A549 treated with Mapracorat at 1 μM for 4 hours (cell line): ENCODE measurements at places on chromosomes 7 and 10. TPM values are rescaled to one million over a fixed set of nuclear protein-coding genes. Genes with fewer than 3 reads are reported as not detected.

The HMX2 gene
- 0.08 to 0.23 TPM (median 0.14 TPM) in 4 of 5 replicates, not detected in the other for total RNA-seq

The SPAM1 gene
- total RNA-seq: not detected in 5 replicates

The POM121 gene
- total RNA-seq: 33.4 to 43.3 TPM (median 38.3 TPM) in 5 replicates

The LRRTM3 gene
- total RNA-seq: not detected in 5 replicates

The ARMS2 gene
- total RNA-seq: not detected in 5 replicates

The MXI1 gene
- total RNA-seq: 5.1 to 7.3 TPM (median 6.0 TPM) in 5 replicates

The STAG3 gene
- total RNA-seq: 0.06 to 0.41 TPM (median 0.23 TPM) in 5 replicates

The SVIL gene
- 17.9 to 22.9 TPM (median 20.0 TPM) in 5 replicates for total RNA-seq

The CYP2C19 gene
- total RNA-seq: 0.12 TPM in 1 of 5 replicates, not detected in the others

The VGF gene
- total RNA-seq: 10.8 to 26.3 TPM (median 18.0 TPM) in 5 replicates

The FAM25A gene
- not detected in 5 replicates for total RNA-seq

The SAMD9 gene
- 2.5 to 5.1 TPM (median 4.0 TPM) in 5 replicates for total RNA-seq

The GJD4 gene
- total RNA-seq: 0.08 to 0.10 TPM in 2 of 5 replicates, not detected in the others

The TSPAN13 gene
- 12.2 to 16.5 TPM (median 16.4 TPM) in 5 replicates for total RNA-seq

The TLX1 gene
- total RNA-seq: not detected in 5 replicates

The PIK3AP1 gene
- 0.56 to 1.5 TPM (median 0.64 TPM) in 5 replicates for total RNA-seq

The RBM33 gene
- 19.3 to 28.2 TPM (median 25.9 TPM) in 5 replicates for total RNA-seq

The MALRD1 gene
- total RNA-seq: not detected in 5 replicates

The APBB1IP gene
- 5.4 to 6.9 TPM (median 6.2 TPM) in 5 replicates for total RNA-seq

The MYL10 gene
- total RNA-seq: not detected in 5 replicates

The SH2D4B gene
- 0.05 to 0.09 TPM (median 0.07 TPM) in 3 of 5 replicates, not detected in the others for total RNA-seq

The TMEM236 gene
- total RNA-seq: 0.02 to 0.08 TPM (median 0.03 TPM) in 5 replicates

The PIP gene
- total RNA-seq: 0.36 to 0.48 TPM (median 0.36 TPM) in 3 of 5 replicates, not detected in the others

The GDF2 gene
- total RNA-seq: not detected in 5 replicates

The TAS2R41 gene
- not detected in 5 replicates for total RNA-seq

The SLC13A4 gene
- 0.07 to 0.23 TPM in 2 of 5 replicates, not detected in the others for total RNA-seq

The NSMCE4A gene
- total RNA-seq: 56.9 to 63.4 TPM (median 60.3 TPM) in 5 replicates

The GIMAP4 gene
- total RNA-seq: not detected in 5 replicates

The OR9A2 gene
- total RNA-seq: not detected in 5 replicates

The CLEC5A gene
- not detected in 5 replicates for total RNA-seq

The DENND2A gene
- 0.41 to 1.0 TPM (median 0.55 TPM) in 5 replicates for total RNA-seq

The CFAP43 gene
- total RNA-seq: 0.14 to 0.36 TPM (median 0.20 TPM) in 5 replicates

The MRLN gene
- total RNA-seq: not detected in 5 replicates

The OAT gene
- total RNA-seq: 66.5 to 94.8 TPM (median 73.7 TPM) in 5 replicates

The DEPP1 gene
- total RNA-seq: 1.6 to 2.5 TPM (median 2.0 TPM) in 5 replicates

The ADRA2A gene
- 0.07 to 0.14 TPM (median 0.08 TPM) in 4 of 5 replicates, not detected in the other for total RNA-seq

The MYH16 gene
- 0.23 to 0.57 TPM (median 0.36 TPM) in 5 replicates for total RNA-seq

The KIF11 gene
- 30.2 to 37.4 TPM (median 35.0 TPM) in 5 replicates for total RNA-seq

The LGI1 gene
- total RNA-seq: not detected in 5 replicates

The CRPPA gene
- total RNA-seq: 0.45 to 0.67 TPM (median 0.60 TPM) in 5 replicates
